ENCODE measurements at places on chromosomes 2 and 18. TPM values are rescaled to one million over a fixed set of nuclear protein-coding genes. Genes with fewer than 3 reads are reported as not detected.

DSG3 gene
- polyA plus RNA-seq: not detected

TNFRSF11A gene
- polyA plus RNA-seq: not detected

ERFE gene
- 1.2 TPM for polyA plus RNA-seq

GBX2 gene
- 0.11 TPM for polyA plus RNA-seq

REG3G gene
- not detected for polyA plus RNA-seq

PSMA8 gene
- not detected for polyA plus RNA-seq

IL1R1 gene
- polyA plus RNA-seq: 37.3 TPM

ANKRD30BL gene
- not detected for polyA plus RNA-seq

CCDC85A gene
- 3.1 TPM for polyA plus RNA-seq

KCNG3 gene
- not detected for polyA plus RNA-seq

PREPL gene
- 18.4 TPM for polyA plus RNA-seq

DLX1 gene
- 1.4 TPM for polyA plus RNA-seq

ARHGEF4 gene
- 15.1 TPM for polyA plus RNA-seq

CHRNG gene
- not detected for polyA plus RNA-seq

INPP4A gene
- polyA plus RNA-seq: 13.7 TPM

LYG1 gene
- polyA plus RNA-seq: 0.70 TPM

M1AP gene
- polyA plus RNA-seq: 0.47 TPM

FKBP7 gene
- polyA plus RNA-seq: 32.4 TPM

MRO gene
- not detected for polyA plus RNA-seq

HES6 gene
- polyA plus RNA-seq: 1.7 TPM

TOGARAM2 gene
- 0.09 TPM for polyA plus RNA-seq

CCL20 gene
- not detected for polyA plus RNA-seq

ALPG gene
- not detected for polyA plus RNA-seq

PPIL3 gene
- polyA plus RNA-seq: 47.8 TPM

RNU2-63P gene
- not detected for polyA plus RNA-seq

CABYR gene
- 11.7 TPM for polyA plus RNA-seq

ACTR2 gene
- polyA plus RNA-seq: 57.9 TPM

SSB gene
- 106 TPM for polyA plus RNA-seq

SIX3 gene
- not detected for polyA plus RNA-seq

MALL gene
- 2.4 TPM for polyA plus RNA-seq

ALK gene
- not detected for polyA plus RNA-seq
